ENCODE measurements at places on chromosomes 3 and 15. TPM values are rescaled to one million over a fixed set of nuclear protein-coding genes. Genes with fewer than 3 reads are reported as not detected.

DNA sequence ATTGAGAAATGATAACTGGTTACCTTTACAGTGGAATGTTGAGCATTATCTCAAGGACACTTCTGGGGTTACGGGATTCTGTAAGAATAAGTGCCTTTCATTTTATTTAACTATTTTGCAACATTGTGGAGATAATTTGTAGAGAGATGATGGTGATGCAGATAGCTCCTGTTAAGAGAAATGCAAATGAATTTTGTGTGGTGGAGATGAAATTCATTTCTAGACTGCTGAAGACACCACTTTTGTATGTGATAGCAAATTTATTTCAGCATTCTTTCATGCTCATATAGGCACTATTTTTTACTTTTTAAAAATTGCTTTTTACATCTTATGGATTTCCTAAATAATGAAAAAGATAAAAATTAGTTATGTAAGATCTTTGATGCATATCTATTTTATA is 463.3 kb upstream of the CBLB start:
- DNase-seq: no peak

- no peak for DNase-seq
Measured at GRCh38 chr3:44420676-44421075, 56.8 kb downstream of the ZNF445 start.

GRCh38 chr3:21672303-21672702 is 78.7 kb downstream of the ZNF385D start:
- no peak for DNase-seq

Gene UBE2E1
- total RNA-seq: 74.9 TPM

- DNase-seq: no peak
Measured at GRCh38 chr15:90799639-90800170, 68.7 kb upstream of the FURIN start.

DNA sequence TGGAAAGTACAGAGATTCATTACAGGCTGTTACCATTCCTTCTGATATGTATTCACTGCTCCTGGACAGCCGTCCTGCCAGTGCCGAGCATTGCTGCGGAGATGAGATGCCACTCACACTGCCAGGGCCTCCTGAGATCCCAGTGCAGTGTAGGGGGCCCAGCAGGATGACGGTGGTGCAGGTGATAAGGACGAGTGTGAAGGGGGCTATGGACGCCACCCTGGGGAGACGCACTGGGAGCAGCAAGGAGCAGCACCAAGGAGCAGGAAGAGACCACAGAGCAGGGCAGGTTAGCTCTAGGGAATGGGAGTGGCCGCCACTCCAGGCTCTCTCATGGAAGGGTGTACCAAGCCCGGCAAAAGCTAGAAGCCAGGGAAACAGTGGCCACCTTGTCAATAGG is 4.0 kb upstream of the KLF15 start:
- no peak for DNase-seq

Gene TMEM207
- not detected for total RNA-seq

DNA sequence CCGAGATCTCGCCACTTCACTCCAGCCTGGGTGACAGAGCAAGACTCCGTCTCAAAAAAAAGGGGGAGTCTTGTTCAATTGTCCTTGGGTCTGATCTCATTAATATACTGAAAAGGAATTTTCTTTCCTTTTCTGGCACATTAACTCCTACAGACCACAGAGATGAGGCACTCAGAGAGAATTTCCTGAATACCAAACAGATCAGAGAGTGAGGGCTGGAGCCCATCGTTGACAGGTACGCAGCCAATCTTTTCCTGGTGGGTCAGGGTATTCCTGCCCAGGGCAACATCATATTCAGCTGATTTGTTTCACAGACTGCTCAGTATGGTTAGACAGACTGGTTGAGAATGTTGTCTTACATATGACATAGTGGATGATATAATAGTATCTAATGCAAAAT is 82.8 kb upstream of the TNFSF10 start:
- DNase-seq: no peak
